Stimulated activated CD8-positive, alpha-beta memory T cell treated with anti-CD3 and anti-CD28 coated beads, Interleukin-4, amount 100 ng/mL, for 24 hours (primary cell): ENCODE measurements at places on chromosomes 2 and 18.

GRCh38 chr2:219042750-219043149, 1.4 kb upstream of the CFAP65 start:
- no peak for DNase-seq

DNA sequence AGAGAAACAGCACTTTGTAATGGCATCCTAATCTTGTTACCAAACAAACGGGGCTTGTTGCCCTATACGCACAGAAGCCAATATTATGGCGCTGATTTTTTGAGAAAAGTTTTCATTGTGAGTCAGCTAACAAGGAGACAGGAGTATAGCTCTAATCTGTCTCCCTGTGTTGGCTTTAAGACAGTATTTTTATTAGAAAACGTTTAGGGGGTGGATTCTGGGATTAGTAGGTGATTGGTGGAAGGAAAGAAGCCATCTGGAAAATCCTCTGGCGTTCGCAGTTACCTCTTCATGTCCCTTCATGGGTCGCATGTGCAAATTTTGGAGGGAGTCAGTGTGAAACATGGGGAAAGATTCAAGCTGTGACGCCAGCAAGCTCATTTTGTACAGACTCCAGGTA, 698 bp upstream of the TMEM237 start:
- DNase-seq, result no peak

GRCh38 chr2:177129610-177130009, 83.0 kb upstream of the HNRNPA3 start:
- DNase-seq, result no peak

- no peak for DNase-seq
Observed at GRCh38 chr18:48493434-48494230, 45.2 kb upstream of the CTIF start.
